Activated T-cell treated with anti-CD3 and anti-CD28 coated beads for 1 hour (primary cell): ENCODE measurements at places on chromosomes 4 and X.

- no peak for DNase-seq
These were observed 81.9 kb upstream of the PDHA2 start for GRCh38 chr4:95758001-95758400.

DNA sequence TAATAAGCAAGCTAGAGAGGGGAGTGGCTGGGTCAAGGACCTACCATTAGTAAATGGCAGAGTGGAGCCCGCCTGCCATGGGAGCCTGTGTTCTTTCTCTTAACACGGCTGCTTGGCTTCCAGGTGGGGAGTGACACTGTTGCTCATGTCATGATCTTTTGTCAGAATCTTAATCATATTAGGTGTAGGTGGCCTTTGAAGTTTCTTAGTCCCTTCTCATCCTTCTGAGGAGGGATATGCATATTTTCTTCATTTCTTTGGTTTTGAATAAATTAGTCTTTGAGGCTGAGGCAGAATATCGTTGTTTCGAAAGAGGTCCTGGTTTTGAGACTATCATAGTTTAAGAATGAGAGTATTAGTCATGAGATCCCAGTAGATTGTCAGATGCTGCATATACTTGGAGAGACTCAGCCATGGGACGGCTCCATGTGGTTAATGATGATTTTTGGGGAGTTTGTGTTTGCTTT is 28.9 kb downstream of the SNX25 start:
- no peak for DNase-seq

GRCh38 chrX:10726647-10727046 is 106.3 kb upstream of the MID1 start:
- no peak for DNase-seq

GRCh38 chr4:112110059-112110425 is 35.2 kb upstream of the FAM241A start:
- DNase-seq = no peak

DNA sequence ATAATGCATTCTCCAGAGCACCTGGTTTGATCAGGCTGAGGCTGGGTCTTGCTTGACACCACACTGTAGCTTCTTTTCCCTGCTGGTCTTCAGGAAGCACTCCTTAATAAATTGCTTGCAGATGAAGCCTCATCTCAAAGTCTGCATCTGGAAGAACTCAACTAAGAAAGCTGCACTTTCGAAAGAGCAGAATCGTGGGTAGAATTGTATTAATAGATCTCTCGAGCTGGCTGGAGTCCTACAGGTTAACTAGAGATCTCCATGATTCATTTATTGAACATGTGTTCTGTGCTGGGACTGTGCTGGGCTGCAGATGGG is 152.7 kb downstream of the STK32B start:
- DNase-seq = no peak

DNA sequence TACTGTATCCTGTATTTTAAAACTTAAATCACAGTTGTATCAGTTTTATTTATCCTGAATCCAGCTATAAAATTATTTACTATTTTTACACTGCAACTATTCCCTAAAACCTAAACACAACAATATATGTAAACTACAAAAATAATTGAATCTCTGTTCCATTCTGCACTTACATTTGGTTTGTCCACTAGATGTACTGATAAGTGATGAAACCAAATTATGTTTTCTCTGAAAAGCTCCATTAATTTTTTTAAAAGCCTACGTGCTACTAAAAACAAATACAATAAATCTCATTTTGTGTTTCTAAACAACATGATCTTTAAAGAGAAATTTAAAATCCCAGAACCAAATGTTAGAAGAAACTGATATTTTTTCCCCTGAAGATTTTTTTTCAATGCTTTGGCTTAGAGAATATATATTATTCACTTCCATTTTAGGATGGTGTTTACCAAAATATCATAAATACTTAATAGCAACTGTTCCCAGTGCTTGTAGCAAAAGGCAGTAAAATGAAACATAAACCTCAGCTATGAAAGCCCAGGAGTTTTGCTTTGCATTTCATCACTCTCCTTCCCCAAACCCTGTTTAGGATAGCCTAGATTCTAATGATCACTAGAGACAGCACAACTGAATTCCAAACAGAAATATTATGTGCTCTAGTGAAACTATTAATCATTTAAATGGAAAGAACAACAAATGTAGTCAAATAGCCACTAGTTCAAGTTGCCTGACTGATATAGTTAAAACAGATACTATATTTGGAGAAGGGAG is 19.7 kb downstream of the ANTXR2 start:
- no peak for DNase-seq

DNA sequence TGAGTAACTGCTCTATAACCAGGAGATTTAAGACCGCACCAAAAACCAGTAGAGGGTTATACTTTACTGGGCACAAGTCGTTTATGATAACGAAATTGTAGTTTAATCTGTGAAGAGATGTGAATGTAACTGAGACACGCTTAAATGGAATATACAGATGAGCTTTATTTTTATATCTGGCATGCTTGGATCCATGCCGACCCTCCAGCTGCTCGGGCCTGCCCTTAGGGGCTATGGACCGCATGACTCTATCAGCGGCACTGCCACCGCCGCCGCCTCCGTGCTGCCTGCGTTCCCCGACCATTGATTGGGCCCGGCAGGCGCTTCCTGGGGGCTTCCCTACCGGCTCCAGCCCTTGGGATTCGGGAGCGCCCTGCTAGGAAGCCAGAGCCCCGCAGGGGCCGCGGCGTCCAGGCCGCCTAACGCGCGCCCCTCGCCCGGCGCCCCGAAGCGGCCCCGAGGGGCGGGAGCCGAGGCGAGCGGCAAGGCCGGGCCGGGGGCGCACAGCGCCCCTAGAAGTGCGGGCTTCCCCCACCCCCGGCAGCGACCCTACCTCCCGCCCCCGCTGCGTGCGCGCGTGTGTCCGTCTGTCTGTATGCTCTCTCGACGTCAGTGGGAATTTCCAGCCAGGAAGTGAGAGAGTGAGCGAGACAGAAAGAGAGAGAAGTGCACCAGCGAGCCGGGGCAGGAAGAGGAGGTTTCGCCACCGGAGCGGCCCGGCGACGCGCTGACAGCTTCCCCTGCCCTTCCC is at the start of gene NFKB1:
Gene NFKB1 (plus strand): TSS at position 664 of the 751 bp plus-strand sequence. CDS start 24,160 bp downstream, outside the sequence.
- peak; percentile 69 for DNase-seq

GRCh38 chrX:39802354-39802753 is 295.4 kb downstream of the BCOR start:
- no peak for DNase-seq

GRCh38 chr4:73181231-73181630 is 77.4 kb downstream of the ANKRD17 start:
- no peak for DNase-seq

GRCh38 chr4:42786350-42787078 is 106.0 kb upstream of the GRXCR1 start:
- DNase-seq = no peak

GRCh38 chr4:86014599-86014998 is 345.3 kb downstream of the MAPK10 start:
- no peak for DNase-seq

- no peak for DNase-seq
These were observed 8.0 kb downstream of the GPM6B start for GRCh38 chrX:13808865-13809264.

GRCh38 chrX:31423609-31424189 is 351.9 kb upstream of the FTHL17 start:
- no peak for DNase-seq

DNA sequence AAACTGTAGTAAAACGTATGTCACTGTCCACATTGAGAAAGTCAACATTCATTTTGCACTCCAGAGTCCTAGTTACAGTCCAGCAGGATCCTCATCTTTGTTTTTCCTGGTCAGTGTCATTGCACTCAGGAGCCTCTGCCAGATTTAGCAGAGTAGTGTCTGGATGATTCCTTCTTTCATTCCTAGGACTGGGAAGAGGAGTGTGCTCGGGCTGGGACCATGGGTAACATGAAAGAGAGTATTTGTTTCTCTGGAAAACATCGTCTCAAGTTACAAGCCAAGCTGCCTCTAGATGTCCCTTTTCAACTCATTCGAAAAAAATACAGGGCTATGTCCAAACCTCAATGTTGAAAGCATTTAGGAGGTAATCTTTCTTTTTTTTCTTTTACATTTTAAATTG is 69.9 kb upstream of the TNIP3 start:
- no peak for DNase-seq

DNA sequence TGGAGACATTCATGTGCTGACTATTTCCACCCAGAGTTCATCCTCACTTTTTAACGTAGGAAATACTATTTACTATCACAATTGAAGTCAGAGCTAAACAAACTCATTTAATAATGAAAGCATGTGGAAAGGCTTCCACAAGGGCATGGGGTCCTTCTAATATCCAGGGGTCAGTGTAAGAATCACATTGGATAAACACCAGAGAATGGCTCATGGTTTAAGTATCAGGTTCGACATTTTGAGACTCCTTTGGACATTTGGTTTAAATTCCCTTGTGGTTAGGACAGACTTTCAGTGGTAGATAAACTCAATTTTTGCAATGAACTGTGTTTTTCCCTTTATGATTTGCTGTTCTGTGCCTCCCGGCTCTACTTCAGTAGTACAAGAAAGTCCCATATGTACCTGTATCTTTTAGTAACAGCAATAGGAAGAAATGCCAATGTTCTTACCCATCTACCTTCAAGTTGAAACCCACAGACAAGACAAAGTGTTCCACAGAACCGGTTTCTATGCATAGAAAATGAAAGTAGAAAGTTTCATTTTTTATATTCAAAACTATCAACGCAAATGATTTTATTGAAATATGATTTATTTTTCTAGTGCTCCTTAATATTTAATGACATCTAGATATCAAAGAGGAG is 589.0 kb upstream of the FAM241A start:
- no peak for DNase-seq

DNA sequence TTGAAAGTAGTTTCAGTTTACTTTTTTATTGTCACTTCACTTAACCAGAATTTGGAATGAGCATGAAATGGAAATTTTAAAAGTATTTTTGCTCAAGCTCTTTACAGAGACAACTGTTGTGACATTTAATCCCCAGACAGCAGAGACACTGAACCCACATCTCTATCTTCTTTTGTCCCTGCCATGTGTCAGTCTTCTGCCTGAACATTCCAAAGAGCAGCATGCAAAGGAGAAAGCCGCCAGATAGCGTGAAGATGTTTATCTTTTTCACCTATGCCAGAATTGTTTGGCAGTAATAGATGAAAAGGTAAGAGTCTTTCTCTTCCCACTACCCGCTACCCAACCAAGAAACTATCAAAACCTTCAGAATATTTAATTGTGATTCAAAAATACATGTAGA is 46.8 kb downstream of the NDNF start:
- no peak for DNase-seq

- DNase-seq = no peak
These were observed 64.5 kb downstream of the ANKRD17 start for GRCh38 chr4:73194064-73194463.

GRCh38 chr4:18695733-18696527 is 674.4 kb upstream of the LCORL start:
- DNase-seq = no peak

- DNase-seq = no peak
These were observed 419.5 kb upstream of the ATOH1 start for GRCh38 chr4:93409035-93409434.

- no peak for DNase-seq
These were observed 28.7 kb downstream of the UGT2B7 start for GRCh38 chr4:69124941-69125340.

GRCh38 chrX:67619253-67619652 is 75.4 kb downstream of the AR start:
- no peak for DNase-seq
